Testis (tissue), 5 donors: ENCODE measurements at places on chromosomes 1 and 21. TPM values are rescaled to one million over a fixed set of nuclear protein-coding genes. Genes with fewer than 3 reads are reported as not detected.

- no peak for DNase-seq
Measured at GRCh38 chr1:153345187-153346076, 3.2 kb downstream of the PGLYRP4 start.

Gene PLCH2
- total RNA-seq, result 6.5 TPM

Gene DIRAS3
- total RNA-seq, result 2.0 TPM

- DNase-seq, result no peak
Measured at GRCh38 chr1:23135268-23135667, 33.4 kb downstream of the LUZP1 start.

Gene SERTAD4
- total RNA-seq, result 1.9 TPM
